Omental fat pad (tissue), 4 donors: ENCODE measurements at places on chromosomes 7 and 10. TPM values are rescaled to one million over a fixed set of nuclear protein-coding genes. Genes with fewer than 3 reads are reported as not detected.
A peak's percentile ranks its signal among the peaks of the same experiment; 100 is the strongest.

- no peak for DNase-seq
Observed at GRCh38 chr10:29730969-29731368, 96.2 kb upstream of the SVIL start.

DNA sequence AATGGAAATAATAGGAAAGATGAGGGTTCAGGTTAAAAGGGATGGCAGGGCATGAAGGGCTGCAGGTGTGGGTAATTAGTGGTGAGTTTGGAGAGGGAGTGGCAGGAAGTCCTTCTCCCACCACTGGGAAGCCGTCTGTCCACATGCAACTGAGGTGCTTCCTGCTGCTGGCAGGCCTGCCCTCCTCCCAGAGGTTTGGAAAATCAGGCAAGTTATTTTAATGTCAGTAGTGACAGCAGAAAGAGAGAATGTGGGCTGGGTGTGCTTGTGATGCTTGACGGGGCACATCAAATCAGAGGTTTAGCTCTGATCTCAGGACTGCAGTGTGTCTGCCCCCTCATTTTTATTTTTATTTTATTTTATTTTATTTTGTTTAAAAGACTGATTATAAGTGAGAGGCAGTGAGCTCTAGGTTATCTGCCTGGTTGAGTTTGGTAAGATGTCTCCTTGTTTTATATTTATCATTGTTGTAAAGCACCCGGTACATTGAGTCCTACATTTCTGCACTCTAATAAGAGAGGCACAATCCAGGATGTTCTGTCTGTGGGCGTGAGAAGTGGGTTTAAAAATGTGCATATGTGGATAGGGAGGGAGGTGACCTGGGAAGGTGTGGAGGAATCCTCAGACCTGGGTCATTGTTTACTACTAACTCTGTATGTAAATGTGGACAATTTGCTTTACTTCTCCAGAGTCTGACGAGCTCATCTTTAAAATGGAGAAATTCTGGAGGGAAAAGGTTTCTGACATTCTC is 504.4 kb downstream of the LRMDA start:
- DNase-seq: no peak

GRCh38 chr10:76177936-76178335 is 746.5 kb downstream of the LRMDA start:
- DNase-seq: no peak

The AKR1C2 gene
- 51.7 TPM for total RNA-seq

DNA sequence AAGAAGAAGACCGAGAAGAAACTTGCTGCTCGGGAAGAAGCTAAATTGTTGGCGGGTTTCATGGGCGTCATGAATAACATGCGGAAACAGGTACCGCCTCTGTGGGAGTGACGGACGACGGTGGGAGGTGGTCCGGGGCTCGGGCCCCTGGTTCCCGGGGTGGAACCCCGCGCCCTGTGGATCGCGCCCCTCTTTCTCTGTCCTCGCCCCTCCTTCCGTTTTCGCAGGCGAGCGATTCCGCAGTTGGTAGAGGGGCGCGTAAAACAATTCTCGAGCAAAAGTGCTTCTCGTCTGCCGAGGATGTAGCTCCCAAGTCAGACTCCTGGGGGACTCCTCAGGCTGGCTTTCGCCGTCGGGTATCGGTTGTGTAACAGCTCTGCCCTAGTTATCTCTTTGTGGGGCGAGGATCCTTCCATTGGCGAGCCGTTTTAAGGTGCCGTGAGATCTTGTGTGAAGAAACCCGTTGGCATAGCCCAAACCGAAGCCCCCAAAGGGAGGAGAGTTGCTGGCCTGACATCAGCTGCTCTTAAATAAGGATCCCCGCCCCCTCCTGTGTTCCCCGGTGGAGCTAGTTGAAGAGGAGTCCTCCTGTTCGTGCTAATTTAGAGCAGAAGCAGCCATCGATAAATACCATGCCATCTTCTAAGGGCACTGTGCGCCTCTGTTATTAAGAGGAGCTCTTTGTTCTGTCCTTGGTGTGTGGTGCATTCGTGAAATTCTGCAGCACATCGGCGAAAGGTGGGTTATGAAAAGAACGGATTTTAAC is 655 bp downstream of the KLHL7 start:
- DNase-seq: peak; percentile 23

The COL26A1 gene
- total RNA-seq: 0.37 TPM

The MINDY4 gene
- 11.0 TPM for total RNA-seq
